Diencephalon (tissue), 1 donor: ENCODE measurements at places on chromosomes 12 and 14. TPM values are rescaled to one million over a fixed set of nuclear protein-coding genes. Genes with fewer than 3 reads are reported as not detected.

Gene OR6C74
- total RNA-seq, result not detected

Gene ALDH1L2
- total RNA-seq, result 8.3 TPM

Gene STYK1
- 18.7 TPM for total RNA-seq

Gene CFAP251
- total RNA-seq, result 12.9 TPM

Gene TAMALIN
- 3.2 TPM for total RNA-seq

Gene RPS26
- 40.4 TPM for total RNA-seq

Gene ADAMTS20
- total RNA-seq, result 0.46 TPM

Gene GLI1
- total RNA-seq, result 1.6 TPM

Gene PPP1R1A
- 31.8 TPM for total RNA-seq

Gene PLEK2
- total RNA-seq, result 0.69 TPM

Gene FAM222A
- 10.1 TPM for total RNA-seq

Gene FLRT2
- total RNA-seq, result 46.6 TPM

Gene REM2
- total RNA-seq, result 5.5 TPM

Gene ASCL1
- 14.5 TPM for total RNA-seq

Gene SRRM4
- 11.5 TPM for total RNA-seq

Gene B4GALNT1
- total RNA-seq, result 47.5 TPM

Gene CMKLR1
- total RNA-seq, result 2.8 TPM

Gene FIGNL2
- total RNA-seq, result 1.2 TPM

Gene SDR9C7
- 0.23 TPM for total RNA-seq

Gene IGFBP6
- 12.7 TPM for total RNA-seq

Gene GARIN6
- total RNA-seq, result not detected

Gene SOAT2
- total RNA-seq, result not detected

Gene NOC4L
- 12.2 TPM for total RNA-seq

Gene RPL10L
- total RNA-seq, result not detected

Gene E2F7
- total RNA-seq, result 2.3 TPM

Gene NGB
- 17.8 TPM for total RNA-seq

Gene SMCO3
- not detected for total RNA-seq

Gene PAX9
- total RNA-seq, result not detected

Gene COX6A1
- total RNA-seq, result 573 TPM

Gene GAPDH
- 2,434 TPM for total RNA-seq

Gene KRT78
- not detected for total RNA-seq

Gene MAP1LC3B2
- total RNA-seq, result 2.1 TPM
